Fibroblast of skin of scalp (primary cell): ENCODE measurements at places on chromosomes 11 and 22.

- DNase-seq, result no peak
Observed at GRCh38 chr11:17393472-17393871, 5.0 kb upstream of the KCNJ11 start.

- DNase-seq, result peak; percentile 1
Observed at GRCh38 chr11:28038775-28039174, 69.2 kb downstream of the KIF18A start.

GRCh38 chr22:18136563-18137320 is 13.2 kb upstream of the USP18 start:
- no peak for DNase-seq

- DNase-seq, result no peak
Observed at GRCh38 chr11:66958956-66959274, 732 bp upstream of the PC start.

- DNase-seq, result no peak
Observed at GRCh38 chr11:127136438-127136837, 135.9 kb upstream of the KIRREL3 start.

DNA sequence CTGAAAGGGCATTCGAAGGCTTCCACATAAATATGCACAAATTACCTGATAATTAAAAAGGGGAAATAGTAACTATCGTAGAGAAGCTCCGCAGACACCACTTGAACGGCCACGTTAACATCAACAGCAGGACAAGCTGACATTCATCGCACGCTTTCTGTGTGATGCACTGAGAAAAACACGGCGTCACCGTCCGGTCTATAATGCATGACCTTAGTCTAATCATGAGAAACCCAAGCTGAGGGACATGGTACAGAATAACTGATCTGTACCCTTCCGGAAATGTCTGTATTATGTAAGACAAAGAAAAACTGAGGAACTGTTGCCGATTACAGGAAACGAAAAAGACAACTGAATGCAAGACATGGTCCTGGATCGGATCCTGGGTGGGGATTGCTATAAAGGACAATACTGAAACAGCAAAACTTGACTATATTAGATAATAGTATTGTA is 678 bp upstream of the RANGAP1 start:
- DNase-seq, result peak; percentile 22

- DNase-seq, result no peak
Observed at GRCh38 chr22:45703758-45704157, 32.1 kb downstream of the ATXN10 start.

DNA sequence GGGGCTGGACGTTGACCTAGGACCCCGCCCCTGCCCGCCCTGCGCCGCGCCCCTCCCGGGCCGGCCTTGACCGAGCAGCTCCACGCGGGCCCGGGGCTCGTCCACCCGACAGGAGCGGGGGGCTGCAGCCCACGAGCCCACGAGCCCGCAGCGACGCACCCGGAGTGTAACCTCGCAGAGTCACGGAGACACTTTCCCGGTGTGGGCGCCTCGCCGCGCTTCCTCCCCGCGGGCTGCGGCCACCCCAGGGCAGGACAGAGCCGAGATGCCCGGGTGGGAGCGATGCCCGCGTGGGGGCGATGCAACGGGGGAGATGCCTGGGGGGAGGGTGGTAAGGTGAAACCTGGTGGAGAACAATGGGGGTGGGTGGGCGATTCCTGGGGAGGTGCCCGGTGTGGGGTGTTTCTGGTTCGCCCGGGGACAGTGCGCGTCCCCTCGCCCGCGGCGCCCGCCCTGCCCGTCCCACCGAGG is 4.9 kb upstream of the ZBED4 start:
- no peak for DNase-seq

GRCh38 chr11:118771547-118772288 is 19.2 kb downstream of the DDX6 start:
- no peak for DNase-seq

- DNase-seq, result no peak
Observed at GRCh38 chr11:2381494-2382128, 4.5 kb downstream of the CD81 start.

- DNase-seq, result peak; percentile 42
Observed at GRCh38 chr22:37669586-37669985, 5.8 kb upstream of the LGALS1 start.

DNA sequence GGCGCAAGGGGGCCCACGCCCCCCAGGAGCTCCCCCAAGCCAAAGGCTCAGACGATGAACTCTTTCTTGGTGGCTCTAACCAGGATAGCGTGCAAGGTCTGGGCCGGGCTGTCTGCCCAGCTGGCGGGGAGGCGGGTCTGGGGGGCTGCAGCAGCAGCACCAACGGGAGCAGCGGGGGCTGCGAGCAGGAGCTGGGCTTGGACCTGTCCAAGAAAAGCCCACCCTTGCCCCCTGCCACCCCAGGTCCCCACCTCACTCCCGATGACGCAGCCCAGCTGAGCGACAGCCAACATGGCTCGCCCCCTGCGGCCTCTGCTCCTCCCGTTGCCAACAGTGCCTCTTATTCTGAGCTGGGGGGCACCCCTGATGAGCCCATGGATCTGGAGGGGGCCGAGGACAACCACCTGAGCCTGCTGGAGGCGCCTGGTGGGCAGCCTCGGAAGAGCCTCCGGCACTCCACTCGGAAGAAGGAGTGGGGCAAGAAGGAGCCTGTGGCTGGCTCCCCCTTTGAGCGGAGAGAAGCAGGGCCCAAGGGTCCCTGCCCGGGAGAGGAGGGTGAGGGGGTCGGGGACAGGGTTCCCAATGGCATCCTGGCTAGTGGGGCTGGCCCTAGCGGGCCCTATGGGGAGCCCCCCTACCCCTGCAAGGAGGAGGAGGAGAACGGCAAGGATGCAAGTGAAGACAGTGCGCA is 21.6 kb upstream of the TMEM191C start:
- no peak for DNase-seq
